ENCODE measurements at places on chromosomes 2 and 18.

- DNase-seq: no peak
Observed at GRCh38 chr18:35155398-35156117, 85.3 kb upstream of the ZNF397 start.

GRCh38 chr2:220811952-220812570 is 760.0 kb downstream of the EPHA4 start:
- no peak for DNase-seq

DNA sequence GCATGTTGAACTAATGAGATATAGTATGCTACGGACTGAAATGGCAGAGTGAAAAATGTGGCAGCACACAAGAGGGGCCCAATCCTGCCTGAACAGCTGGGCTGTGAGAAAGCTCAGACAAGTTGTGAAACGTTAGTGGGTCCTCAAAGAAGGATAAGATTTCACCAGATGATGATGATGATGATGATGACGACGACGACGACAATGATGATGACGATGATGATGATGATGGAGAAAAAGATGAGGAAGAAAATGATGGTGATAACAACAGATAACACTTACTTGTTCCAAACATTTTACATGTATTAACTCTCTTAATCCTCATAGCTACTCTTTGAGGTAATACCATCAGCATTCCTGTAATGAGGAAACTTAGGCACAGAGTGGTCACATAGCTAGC is 94.2 kb downstream of the WDPCP start:
- DNase-seq: no peak

- DNase-seq: no peak
Observed at GRCh38 chr2:44016282-44016681, 20.5 kb upstream of the LRPPRC start.

DNA sequence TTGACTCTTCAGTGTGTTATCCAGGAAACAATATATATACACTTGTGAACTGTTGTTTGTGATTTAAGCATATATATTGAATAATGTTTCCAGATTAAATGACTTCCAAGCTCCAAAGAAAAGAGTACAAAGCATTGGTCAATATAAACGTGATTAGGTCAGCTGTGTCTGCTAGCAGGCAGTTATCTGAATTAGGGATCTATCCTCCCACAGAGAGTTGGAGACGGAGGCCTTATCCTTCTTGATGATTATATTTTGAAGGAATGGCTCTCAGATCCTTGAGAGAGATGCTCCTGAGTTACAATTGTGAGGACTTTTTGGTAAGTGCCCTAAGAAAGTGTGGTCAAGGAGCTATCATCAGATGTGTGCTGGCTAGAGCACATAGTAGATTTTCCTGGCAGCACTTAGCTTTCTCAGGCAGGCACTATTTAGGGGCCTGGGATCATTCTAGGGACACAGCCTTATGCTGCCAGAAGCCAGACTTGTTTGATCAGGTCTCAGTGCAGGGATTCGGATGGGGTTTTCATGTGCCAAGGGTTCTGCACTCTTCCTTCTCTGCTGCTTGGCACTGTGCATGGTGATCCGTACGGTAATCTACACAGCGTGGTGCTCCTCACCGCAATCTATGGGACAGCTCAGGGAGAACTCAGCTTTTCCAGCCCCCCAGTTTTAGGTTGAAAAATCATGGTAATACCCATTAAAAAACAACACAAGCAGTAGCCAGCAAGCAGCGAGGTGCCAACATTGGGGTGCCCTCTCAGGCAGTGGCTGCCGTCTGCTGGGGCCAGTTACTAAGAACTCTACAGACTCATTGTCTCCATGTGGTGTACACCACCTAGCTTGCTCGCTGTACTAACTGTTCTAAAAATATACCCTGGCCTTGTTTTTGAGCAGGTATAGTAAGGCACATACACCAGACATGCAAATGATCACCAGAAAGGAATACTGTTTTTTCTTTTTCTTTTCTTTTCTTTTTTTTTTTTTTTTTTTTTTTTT is 8.0 kb upstream of the ZDBF2 start:
- no peak for DNase-seq

- no peak for DNase-seq
Observed at GRCh38 chr2:142222715-142223114, 91.9 kb upstream of the LRP1B start.

DNA sequence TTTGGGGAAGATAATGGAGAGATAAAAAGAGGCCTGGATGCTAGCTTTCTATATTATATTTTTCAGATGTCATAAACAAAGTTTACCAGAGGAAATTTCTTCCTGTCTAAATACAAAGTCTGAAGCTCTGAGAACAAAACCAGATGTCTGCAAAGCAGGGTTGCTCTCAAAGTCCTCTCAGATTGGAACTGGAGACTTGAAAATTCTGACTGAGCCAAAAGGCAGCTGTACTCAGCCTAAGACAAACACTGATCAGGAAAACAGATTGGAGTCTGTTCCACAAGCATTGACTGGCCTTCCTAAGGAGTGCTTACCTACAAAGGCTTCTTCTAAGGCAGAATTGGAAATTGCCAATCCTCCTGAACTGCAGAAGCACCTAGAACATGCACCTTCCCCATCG is 25.1 kb downstream of the KDM3A start:
- no peak for DNase-seq

DNA sequence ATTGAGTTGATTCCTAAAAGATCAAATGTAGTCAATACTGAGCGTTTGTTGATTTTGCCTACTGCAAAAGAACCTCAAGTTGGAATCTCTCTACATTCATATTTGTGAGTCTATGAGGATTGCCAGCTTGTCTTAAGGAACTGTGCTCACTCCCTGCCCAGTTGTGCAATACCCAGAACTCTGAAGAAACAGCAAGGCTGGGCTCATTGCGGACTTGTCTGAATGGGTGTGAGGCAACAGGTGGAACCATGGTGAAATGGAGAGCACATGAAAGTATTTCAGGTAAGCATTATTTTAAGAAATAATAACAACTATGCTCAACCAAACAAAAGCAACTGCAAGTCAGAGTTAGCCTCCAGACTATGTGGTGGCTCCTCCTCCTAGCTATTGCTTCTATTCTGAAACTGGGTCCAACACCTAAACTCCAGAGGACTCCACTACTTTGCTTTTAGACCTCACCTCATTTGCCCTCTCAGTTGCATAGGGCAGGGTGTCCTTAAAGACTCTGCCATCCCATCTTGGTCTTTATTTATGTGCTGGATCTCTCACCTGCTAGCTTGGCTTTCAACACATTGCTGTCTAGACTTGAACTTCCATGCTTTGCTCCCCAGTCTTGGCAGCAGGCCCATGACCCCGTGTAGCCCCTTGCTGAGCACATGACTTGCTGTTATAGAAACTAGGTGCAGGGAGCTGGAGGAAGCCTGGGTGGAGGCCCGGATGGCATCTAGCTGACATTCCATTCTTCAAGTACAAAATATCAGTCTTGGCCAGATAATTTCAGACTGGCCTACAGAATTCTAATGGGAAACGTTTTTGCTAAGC is 94.8 kb upstream of the ARL5A start:
- no peak for DNase-seq

GRCh38 chr2:102483086-102483485 is 10.1 kb downstream of the SLC9A4 start:
- DNase-seq: no peak

GRCh38 chr2:9071032-9071431 is 67.5 kb upstream of the MBOAT2 start:
- DNase-seq: no peak

- no peak for DNase-seq
Observed at GRCh38 chr2:199770716-199771115, 80.3 kb downstream of the FTCDNL1 start.

GRCh38 chr18:34870555-34871310 is 160.6 kb downstream of the DTNA start:
- DNase-seq: no peak

DNA sequence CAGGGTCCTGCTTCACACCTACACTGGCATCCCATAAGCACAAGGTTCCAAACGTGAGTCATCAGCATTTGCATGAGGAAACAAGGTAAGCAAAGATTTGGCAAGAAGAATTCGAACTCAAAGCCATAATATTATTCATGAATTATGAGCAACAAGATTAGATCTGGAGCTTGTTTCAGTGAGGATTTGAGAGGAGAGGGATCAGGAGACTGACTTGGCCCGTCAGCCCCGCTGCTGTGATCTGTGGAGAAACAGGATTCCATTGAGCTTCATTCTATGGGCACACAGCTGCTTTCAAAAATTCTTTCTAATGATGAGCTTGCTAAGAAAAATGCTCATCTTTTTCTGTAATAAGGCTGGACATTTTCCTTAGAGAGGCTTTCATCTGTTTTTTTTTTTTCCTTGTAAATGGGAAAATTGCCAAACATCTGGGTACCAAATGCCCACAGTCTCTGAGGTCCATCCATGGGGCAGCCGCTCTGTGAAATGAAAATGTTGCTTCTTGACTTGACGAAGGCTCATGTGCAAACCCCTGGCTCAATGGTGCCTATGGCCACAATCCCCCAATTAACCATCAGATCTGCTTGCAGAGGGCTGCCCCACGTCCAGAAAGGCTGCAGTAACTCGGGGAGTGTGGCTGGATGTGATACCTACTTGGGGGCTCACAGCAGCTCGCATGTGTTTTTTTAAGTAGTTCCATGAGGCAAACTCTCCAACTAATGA is 179.3 kb downstream of the TMEM18 start:
- DNase-seq: no peak

DNA sequence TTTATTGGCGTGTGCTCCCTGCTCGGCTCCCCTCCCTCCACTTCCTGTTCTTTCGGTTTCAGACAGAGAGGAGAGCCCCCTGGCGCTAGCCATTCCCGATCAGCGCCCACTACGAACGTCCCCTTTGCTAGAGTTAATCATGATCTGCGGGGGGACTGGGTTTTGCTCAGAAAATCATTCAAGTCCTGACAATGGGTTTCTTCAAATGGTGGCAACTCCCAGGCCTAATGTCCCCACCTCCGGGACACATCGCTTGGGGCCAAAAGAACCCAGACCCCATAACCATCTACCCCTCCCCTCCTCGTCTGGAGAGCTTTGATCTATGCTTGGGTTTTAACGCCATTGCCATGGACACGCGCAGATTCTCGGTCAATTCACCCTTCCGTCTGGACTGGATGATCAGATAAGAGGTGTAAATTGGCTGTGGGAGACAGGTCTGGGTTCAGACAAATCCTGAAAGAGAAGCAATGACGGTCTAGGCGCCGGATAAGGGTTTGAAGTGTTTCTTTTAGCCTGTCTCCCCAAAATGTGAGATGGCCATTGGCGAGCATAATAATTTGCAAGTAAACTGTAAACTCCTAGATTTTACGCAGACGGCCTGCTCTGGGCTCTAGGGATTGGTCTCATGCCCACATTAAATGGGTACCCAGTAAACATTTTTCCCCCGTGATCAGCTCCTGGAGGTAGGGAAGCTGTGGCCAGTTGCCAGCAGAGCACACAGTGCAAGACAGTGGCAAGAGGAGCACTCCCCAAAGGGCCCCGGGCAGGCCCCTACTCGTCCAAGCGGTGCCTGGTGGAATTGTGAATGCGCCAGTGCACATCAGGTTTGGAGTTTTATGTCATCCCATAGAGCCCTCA is 4.7 kb downstream of the NRP2 start:
- DNase-seq: no peak

- DNase-seq: no peak
Observed at GRCh38 chr2:17588031-17588430, 47.5 kb downstream of the VSNL1 start.

Data from NCI-H1436 treated with DMSO at 0.1 percent for 48 hours (cell line).